Endothelial cell of umbilical vein (primary cell): ENCODE measurements at places on chromosomes 11 and 22. TPM values are rescaled to one million over a fixed set of nuclear protein-coding genes. Genes with fewer than 3 reads are reported as not detected.

Gene FGF4
- not detected in 2 replicates for total RNA-seq

Gene ACRV1
- total RNA-seq = not detected in 2 replicates

Gene C11orf16
- total RNA-seq = not detected in 2 replicates

Gene IFITM10
- 0.62 and 0.66 TPM in 2 replicates for total RNA-seq

GRCh38 chr11:35923452-35923851 lies 20.4 kb upstream of the LDLRAD3 start:
- peak; percentile 71 for DNase-seq

- DNase-seq = no peak
Observed at GRCh38 chr11:78773077-78773476, 198.4 kb upstream of the NARS2 start.

GRCh38 chr11:61922539-61922938 lies 5.2 kb upstream of the RAB3IL1 start:
- no peak for DNase-seq

GRCh38 chr11:104534278-104534677 lies 364.0 kb downstream of the CASP12 start:
- DNase-seq = peak; percentile 46

Gene SLC17A6
- not detected in 2 replicates for total RNA-seq

GRCh38 chr22:44540756-44541670 lies 43.0 kb upstream of the RTL6 start:
- DNase-seq = no peak

GRCh38 chr22:41836551-41836950 lies 3.6 kb downstream of the SREBF2 start:
- DNase-seq = no peak

GRCh38 chr11:87338046-87338639 lies 300.4 kb downstream of the TMEM135 start:
- DNase-seq = no peak

GRCh38 chr11:124219126-124219525 lies 21.8 kb upstream of the OR8G1 start:
- DNase-seq = no peak

Gene HMOX1
- 29.2 and 41.1 TPM in 2 replicates for total RNA-seq

DNA sequence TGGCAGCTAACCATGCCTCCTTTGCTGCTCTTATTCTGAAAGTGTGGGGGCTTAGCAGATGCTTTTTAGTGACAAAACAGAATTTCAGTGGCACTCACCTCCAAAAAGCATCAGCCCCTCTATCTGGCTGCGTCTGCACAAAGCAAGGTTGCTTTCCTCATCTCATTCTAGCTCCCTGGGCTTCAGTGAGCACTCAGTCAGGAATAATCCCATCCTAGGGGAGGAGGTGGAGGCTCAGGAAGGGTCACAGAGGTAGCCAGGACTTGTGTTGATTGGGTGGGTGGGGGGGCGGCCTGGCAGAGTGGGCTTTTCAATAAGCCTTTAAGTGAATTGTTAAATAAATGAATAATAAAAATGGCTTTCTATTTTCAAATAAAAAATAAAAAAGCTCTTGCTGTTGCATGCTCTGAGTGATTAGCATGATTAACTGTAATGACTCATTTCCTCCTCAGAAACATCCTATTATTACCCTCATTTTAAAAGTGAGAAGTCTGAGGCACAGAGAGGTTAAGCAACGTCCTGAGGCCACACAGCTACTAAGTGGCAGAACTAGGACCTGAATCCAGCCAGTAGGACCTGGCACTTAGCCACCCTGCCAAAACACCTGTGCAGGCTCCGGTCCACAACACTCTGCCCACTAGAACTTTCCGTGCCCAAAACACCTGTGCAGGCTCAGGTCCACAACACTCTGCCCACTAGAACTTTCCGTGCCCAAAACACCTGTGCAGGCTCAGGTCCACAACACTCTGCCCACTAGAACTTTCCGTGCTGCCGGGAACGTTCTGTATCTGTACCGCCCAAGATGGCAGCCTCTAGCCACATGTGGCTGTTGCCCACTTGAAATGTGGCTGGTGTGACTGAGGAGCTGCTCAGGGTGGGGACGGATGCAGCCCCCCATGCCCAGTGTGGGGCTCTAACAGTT lies 5.5 kb downstream of the B3GAT1 start:
- no peak for DNase-seq

GRCh38 chr11:11813288-11813962 lies 28.3 kb upstream of the USP47 start:
- DNase-seq = peak; percentile 18

Gene OR6A2
- total RNA-seq = 0.27 and 0.46 TPM in 2 replicates

Gene MUC5AC
- not detected in 2 replicates for total RNA-seq

DNA sequence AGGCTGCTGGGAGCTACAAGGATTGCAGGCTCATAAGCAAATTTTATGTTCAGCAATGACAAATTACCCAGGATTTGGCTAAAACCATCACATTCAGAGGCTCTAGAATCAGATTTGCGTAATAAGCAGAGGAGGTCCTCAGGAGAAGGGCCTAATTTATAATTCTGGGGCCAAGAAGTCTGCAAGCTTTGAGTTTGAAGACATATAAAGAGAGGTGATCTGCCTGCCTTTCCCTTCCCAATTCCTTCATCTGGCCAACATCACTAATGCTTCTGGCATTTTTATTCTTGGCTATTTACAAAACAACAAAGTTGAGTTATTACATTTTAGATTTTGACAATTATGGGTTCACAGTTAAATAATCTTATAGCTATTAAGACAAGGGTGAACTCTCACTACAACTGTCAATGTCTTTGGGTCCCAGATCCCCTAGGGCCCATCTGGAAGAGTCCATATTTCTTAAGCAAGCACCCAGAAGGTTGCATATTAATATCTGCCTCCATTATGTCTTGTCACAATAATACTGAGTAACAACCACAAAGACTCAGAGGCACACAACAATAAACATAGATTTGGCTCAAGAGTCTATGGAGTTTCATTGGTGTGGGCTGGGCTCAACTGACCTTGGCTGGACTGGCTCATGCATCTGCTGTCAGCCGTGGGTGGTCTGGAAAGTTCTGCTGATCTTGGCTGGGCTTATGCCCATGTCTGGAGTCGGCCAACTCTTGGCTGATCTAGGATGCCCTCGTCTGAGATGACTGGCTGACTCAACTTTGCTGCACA lies 67.2 kb upstream of the CD82 start:
- no peak for DNase-seq

DNA sequence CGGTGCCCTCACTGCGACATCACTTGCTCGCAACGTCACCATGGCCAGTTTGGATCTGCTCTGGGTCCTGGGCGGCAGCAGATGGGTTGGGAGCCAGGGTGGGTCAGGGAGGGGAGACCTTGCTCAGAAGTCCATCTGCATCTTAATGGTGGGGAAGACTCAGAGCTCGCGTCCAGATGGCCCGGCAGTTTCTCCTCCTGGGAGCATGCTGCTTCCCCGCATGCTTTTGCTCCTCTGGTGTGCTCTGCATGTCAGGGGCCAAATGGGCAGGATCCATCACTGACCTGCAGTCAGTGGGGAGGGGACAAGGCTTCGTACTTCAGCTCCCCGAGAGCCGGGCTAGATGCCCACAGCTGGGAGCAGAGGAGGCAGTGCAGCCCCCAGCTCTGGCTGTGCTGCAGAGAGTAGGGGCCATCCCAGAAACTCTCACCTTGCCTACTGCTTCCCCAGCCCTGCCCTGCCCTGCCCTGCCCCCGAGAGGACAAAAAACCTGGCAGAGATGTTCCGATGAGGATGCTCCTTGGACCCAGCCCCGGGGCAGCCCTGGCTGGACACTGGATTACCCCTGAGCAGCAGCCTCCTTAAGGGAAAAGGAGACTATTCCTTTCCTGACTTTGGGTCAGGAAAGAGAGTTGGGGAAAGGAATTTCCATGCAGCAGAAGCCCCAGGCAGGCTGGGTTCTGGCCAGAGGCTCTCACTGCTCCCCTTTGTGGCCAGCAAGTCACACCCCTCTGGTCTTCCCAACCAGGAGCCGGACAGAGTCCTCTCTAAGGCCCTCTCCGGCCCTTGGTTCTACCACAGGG lies 149.9 kb downstream of the PKNOX2 start:
- no peak for DNase-seq

- DNase-seq = no peak
Observed at GRCh38 chr22:41146573-41146972, 54.2 kb downstream of the EP300 start.
